ENCODE measurements at places on chromosomes 4 and X. TPM values are rescaled to one million over a fixed set of nuclear protein-coding genes. Genes with fewer than 3 reads are reported as not detected.

GRCh38 chrX:130330146-130330545 lies 9.6 kb upstream of the SLC25A14 start:
- DNase-seq, result no peak

The XAGE1A gene
- not detected for total RNA-seq

DNA sequence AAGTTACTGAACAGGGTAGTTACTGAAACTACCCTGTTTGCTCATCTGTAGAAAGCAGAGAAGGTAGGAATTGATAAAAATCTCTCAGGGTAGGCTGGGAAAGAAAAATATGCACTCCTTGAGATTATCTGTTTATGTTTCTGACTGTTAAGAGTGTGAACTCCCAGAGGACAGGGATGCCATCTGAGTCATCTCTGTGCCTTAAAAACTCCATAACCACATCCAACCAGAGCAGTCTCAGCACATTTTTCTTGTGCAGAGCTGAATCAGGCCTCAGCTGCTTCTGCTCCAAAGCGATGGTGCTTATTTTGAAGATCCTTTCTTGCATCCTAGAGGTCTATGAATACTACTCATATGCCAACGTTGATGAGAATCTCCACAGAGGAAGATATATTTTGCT lies 9.9 kb downstream of the CENPVL3 start:
- no peak for DNase-seq

DNA sequence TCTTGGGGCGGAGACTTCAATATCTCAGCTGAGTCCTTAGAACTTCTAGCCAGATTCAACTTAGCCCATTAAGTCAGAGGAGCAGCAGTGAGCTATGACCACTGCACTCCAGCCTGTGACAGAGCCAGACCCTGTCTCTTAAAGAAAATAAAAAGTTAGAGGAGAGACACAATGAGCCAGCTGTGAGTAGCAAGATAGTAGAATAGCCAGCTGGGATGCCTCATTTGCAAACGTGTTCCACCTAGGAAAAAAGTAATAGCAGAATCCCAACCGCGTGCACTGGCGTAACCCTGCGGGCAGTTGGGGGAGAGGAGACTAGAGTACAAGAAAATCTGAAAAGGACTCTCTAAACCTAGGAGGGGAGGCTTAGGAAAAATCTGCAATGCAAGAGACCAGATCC lies 133.2 kb upstream of the ANXA3 start:
- DNase-seq, result no peak

Data from natural killer cell (primary cell).